Testis (tissue), 5 donors: ENCODE measurements at places on chromosomes 13 and 19. TPM values are rescaled to one million over a fixed set of nuclear protein-coding genes. Genes with fewer than 3 reads are reported as not detected.

Gene MEIOSIN
- polyA plus RNA-seq, result 10.4 TPM

Gene KLK2
- 30.7 TPM for polyA plus RNA-seq

Gene CASP14
- 0.21 TPM for polyA plus RNA-seq

Gene SLC25A41
- polyA plus RNA-seq, result 7.6 TPM

Gene CCNA1
- 204 TPM for polyA plus RNA-seq

Gene GRK1
- 0.55 TPM for polyA plus RNA-seq

Gene FLT1
- polyA plus RNA-seq, result 48.1 TPM

Gene ADAMTSL5
- 7.2 TPM for polyA plus RNA-seq

Gene SPRY2
- 10.7 TPM for polyA plus RNA-seq

Gene CGB3
- polyA plus RNA-seq, result not detected

Gene PSPN
- polyA plus RNA-seq, result 1.1 TPM

Gene OR7C1
- 4.2 TPM for polyA plus RNA-seq

Gene ZNF541
- polyA plus RNA-seq, result 42.0 TPM
